Activated T-helper 2 cell treated with anti-CD3 and anti-CD28 coated beads, Interferon-gamma antibody, Interleukin-2, Interleukin-4, amounts not matched to agents 10 μg/mL and 5 μg/mL and 100 μg/mL, durations not matched to agents 14 hours and 24 hours and 36 hours (primary cell): ENCODE measurements at places on chromosomes 1 and 21. TPM values are rescaled to one million over a fixed set of nuclear protein-coding genes. Genes with fewer than 3 reads are reported as not detected.
A peak's percentile ranks its signal among the peaks of the same experiment; 100 is the strongest.

DNA sequence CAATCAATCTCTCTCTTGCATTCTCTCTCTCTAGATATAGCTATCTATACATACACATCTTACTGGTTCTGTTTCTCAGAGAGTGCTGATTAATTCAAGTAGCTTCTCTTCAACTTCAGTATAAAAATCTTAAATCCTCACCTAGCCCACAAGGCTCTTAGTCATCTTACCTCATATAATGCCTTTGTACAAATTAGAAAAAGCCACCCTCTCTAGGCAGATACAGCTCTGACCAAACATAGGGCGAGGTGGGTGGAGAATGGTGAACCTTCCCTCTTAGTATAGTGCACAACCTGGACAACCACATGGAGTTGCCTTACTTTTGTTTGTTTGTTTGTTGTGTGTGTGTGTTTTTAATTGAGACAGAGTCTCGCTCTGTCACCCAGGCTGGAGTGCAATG is 5.1 kb upstream of the INAVA start:
- H3K4me1 ChIP-seq, result peaks cover 36% of the 10 kb centered on the region
- H3K27ac ChIP-seq, result no peak overlapping the region
- no peak for DNase-seq
- H3K4me3 ChIP-seq, result peak overlapping the region; percentile 24

GRCh38 chr1:175773571-175773970 is 30.2 kb upstream of the TNR start:
- no peaks in the 10 kb centered on the region for H3K36me3 ChIP-seq
- no peak overlapping the region for H3K4me3 ChIP-seq
- H3K4me1 ChIP-seq, result no peaks in the 10 kb centered on the region
- H3K27ac ChIP-seq, result no peak overlapping the region
- peaks cover 3% of the 10 kb centered on the region for H3K27me3 ChIP-seq
- no peak for DNase-seq

- H3K4me1 ChIP-seq, result no peaks in the 10 kb centered on the region
- no peaks in the 10 kb centered on the region for H3K27me3 ChIP-seq
- H3K27ac ChIP-seq, result no peak overlapping the region
- no peak overlapping the region for H3K4me3 ChIP-seq
- no peaks in the 10 kb centered on the region for H3K36me3 ChIP-seq
Observed at GRCh38 chr1:176794897-176795508, 332.0 kb downstream of the PAPPA2 start.

DNA sequence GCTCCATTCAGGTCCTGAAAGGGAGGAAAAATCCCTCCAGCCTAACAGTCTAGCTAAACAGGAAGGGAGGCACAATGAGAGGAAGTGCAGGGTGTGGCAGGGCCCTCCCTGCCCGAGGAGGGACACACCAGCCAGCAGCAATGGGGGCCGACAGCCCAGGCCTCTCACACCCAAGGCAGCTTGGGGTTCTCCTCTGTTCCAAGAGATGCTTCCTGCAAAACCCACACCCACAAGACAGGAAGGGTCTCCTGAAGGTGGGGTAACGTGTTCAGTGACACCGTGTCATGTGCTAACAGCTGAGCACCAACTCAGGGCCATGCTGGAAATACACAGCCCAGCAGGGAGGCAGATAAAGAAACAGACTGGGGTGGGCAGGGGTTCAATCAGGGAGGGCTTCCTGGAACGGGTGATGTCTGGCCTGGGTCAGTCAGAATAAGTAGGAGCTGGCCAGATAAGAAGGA is 10.2 kb downstream of the ECE1 start:
- H3K4me1 ChIP-seq, result peaks cover 31% of the 10 kb centered on the region
- H3K36me3 ChIP-seq, result peaks cover 45% of the 10 kb centered on the region
- peak overlapping the region; percentile 91 for H3K27ac ChIP-seq
- no peaks in the 10 kb centered on the region for H3K27me3 ChIP-seq
- no peak for DNase-seq

DNA sequence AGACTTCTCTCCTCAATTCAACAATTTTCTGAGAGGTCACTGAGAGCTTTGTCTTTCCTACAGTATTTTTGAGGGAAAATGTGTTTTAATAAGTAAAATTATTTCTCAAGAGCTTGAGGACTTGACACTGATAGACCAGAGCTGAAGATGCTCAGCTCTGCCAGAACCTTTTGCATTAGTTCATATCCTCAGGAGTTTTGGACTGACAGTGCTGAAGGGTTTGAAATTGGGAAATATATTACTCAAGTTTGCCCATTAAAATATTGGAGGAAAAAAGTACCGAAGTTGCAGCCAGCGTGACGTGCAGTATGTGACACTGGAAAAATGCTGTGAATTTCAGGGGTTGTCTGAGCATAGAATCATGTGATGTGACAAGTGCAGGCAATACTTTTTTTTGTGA is 346.6 kb upstream of the DPYD start:
- H3K4me3 ChIP-seq, result no peak overlapping the region
- no peak overlapping the region for H3K27ac ChIP-seq
- no peaks in the 10 kb centered on the region for H3K27me3 ChIP-seq
- H3K36me3 ChIP-seq, result no peaks in the 10 kb centered on the region

DNA sequence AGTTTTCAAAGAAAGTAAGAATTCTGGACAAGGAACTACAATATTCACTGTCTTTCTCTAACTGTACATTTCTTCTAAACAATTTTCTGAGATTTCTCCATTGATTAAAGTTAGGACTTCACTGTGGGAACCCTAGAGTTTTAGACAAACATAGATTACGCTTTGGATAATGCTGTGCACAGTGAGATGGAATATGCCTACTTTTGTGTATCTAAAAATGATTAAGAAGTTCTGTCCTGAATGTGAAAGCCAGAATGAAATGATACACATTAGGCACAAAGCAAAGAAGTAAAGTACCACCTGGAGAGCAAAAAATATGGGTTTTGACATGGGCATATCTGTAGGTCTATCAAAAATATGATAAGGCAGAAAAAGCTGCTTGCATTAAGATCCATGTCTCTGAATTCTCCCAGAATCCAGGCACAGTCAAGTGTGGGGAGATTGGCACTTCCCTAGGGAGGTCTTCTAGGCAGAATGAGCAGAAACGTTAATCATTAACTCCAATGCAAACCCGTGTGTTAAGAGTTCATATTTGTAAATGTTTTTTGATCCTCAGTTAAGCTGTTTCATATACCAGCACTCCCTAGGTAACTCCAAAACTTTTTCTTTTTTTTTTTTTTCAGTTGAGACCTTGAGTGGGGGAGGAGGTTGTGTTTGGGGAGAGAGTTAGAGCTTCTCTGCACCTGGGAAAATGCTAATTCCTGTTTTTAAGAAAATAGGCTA is 467.1 kb downstream of the LMO4 start:
- H3K27me3 ChIP-seq, result no peaks in the 10 kb centered on the region
- H3K4me3 ChIP-seq, result no peak overlapping the region
- H3K4me1 ChIP-seq, result no peaks in the 10 kb centered on the region
- H3K36me3 ChIP-seq, result no peaks in the 10 kb centered on the region

DNA sequence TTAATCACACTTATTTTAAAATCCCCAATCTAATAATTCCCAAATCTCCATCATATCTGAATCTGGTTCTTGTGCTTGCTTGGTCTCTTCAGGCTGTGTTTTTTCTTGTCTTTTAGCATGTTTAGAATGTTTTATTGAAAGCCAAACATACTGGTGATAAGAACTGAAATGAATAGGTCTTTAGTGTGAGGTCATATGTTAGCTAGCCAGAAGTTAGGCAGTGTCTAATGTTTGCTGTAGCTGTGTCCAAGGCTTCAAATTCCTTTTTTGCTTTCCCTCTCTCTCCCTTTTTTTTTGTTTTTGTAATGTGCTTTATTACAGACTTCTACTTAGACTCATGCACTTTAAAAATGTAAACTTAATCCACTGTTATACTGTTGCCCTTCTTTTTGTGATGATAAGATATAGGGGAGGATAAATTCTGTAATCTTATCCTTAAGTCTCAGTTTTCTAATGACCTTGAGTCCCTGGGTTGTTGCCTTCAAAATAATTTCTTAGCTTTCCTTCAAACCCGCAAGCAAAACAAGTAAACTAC is 725.1 kb downstream of the BRINP3 start:
- no peak overlapping the region for H3K27ac ChIP-seq
- H3K27me3 ChIP-seq, result no peaks in the 10 kb centered on the region
- no peaks in the 10 kb centered on the region for H3K36me3 ChIP-seq
- no peak for DNase-seq
- no peak overlapping the region for H3K4me3 ChIP-seq

- no peaks in the 10 kb centered on the region for H3K36me3 ChIP-seq
- no peak overlapping the region for H3K4me3 ChIP-seq
- H3K27ac ChIP-seq, result no peak overlapping the region
- H3K27me3 ChIP-seq, result peaks cover 3% of the 10 kb centered on the region
- H3K4me1 ChIP-seq, result no peaks in the 10 kb centered on the region
Observed at GRCh38 chr1:17140279-17140678, 21.0 kb upstream of the PADI2 start.

DNA sequence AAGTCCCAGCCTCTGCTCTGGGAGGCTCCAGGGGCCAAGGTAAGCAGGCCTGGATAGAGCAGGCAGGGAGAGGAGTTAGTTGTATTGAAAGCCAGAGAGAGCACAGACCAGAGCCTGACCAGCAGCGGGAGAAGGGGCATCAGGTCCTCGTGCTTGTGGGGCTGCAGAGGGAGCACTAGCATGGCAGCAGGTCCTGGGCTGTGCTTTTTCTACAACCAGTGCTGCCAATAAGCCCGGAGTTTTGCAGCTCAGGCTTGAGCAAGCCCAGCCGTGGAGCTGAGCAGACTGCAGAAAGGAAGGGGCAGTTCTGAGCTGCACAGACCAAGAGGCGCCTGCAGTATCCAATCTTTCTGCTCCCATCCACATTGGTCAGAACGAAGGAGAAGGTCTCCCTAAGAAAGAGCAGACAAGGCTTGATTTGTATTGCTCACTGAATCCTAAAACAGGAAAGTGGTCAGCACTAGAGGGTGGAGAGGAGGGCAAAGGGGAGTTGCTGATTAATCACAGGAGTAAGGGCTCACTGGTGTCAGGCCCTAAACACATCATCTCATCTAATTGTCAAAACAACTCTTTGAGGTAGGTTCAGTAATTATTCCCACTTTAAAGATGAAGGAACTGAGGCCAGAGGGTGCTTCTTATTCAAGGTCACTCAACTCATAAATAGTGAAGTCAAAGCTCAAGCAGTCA is 2.7 kb downstream of the DENND2D start:
- peak overlapping the region; percentile 98 for H3K4me3 ChIP-seq
- peak overlapping the region; percentile 97 for H3K27ac ChIP-seq
- peaks cover 73% of the 10 kb centered on the region for H3K36me3 ChIP-seq
- peaks cover 80% of the 10 kb centered on the region for H3K4me1 ChIP-seq

DNA sequence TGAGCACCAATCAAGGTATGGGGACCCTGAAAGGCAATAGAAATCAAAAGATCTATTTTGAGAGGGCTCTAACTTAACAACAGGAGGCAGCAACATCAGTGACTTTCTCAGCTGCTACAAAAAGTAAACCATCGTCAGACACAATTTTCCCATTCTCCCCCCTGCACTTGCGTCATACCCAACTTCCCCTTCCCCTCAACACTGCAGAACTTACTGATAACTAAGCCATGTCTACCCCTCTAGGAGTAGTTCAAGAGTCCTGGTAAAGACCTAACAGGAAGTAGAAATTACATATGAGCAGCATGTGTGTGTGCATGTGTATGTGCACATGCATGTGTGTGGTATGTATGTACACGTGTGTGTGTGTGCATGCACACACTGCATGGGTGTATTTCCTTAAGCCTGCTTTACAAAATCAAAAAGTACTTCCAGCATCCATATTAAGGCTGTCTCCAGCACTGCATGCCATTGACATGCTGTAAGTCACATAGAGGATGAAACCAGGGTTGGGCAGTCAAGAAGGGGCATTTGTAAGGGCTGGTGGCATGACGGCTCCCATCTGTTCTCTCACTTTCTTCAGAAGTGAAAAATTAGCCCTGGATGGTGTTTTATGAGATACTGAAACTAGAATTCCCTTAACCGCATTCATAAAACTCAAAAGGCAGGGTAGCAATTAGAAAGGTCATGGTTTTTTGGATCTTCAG is 460.1 kb upstream of the RUNX1 start:
- no peak overlapping the region for H3K4me3 ChIP-seq
- peaks cover 5% of the 10 kb centered on the region for H3K27me3 ChIP-seq
- no peak overlapping the region for H3K27ac ChIP-seq
- no peaks in the 10 kb centered on the region for H3K36me3 ChIP-seq
- DNase-seq, result no peak
- H3K4me1 ChIP-seq, result peaks cover 33% of the 10 kb centered on the region

- no peaks in the 10 kb centered on the region for H3K4me1 ChIP-seq
- H3K36me3 ChIP-seq, result no peaks in the 10 kb centered on the region
- H3K27me3 ChIP-seq, result peaks cover 14% of the 10 kb centered on the region
- H3K27ac ChIP-seq, result no peak overlapping the region
- DNase-seq, result no peak
Observed at GRCh38 chr1:245172026-245172425, 17.2 kb downstream of the KIF26B start.

- no peak overlapping the region for H3K4me3 ChIP-seq
- H3K4me1 ChIP-seq, result no peaks in the 10 kb centered on the region
- no peak overlapping the region for H3K27ac ChIP-seq
- H3K36me3 ChIP-seq, result no peaks in the 10 kb centered on the region
- DNase-seq, result no peak
Observed at GRCh38 chr1:183003203-183003602, 20.0 kb upstream of the LAMC1 start.

DNA sequence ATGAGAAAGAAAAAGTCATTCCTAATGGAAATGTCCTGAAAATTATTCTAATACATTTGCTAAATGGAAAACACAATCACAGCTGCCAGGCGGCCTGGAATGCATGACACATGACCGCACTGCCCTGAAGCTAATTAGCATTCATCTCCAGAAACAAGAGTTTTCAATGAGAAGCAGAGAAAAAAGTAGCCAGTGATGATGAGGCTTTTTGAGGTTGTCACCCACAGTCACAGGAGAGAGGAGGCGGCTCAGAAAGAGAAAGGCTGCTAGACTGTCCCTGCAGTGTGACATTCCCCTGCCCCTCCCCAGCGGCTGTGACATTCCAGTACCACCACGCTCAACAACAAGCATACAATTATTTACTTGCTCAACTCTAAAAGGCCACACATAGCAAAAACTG is 122.9 kb upstream of the KRTAP19-8 start:
- H3K4me1 ChIP-seq, result peaks cover 58% of the 10 kb centered on the region
- no peak for DNase-seq
- H3K27ac ChIP-seq, result no peak overlapping the region
- H3K27me3 ChIP-seq, result no peaks in the 10 kb centered on the region

- no peak overlapping the region for H3K4me3 ChIP-seq
- peaks cover 14% of the 10 kb centered on the region for H3K4me1 ChIP-seq
- no peaks in the 10 kb centered on the region for H3K36me3 ChIP-seq
- no peak overlapping the region for H3K27ac ChIP-seq
- peaks cover 17% of the 10 kb centered on the region for H3K27me3 ChIP-seq
Observed at GRCh38 chr1:228862542-228863505, 127.5 kb downstream of the RHOU start.

The NBPF11 gene
- 8.3 and 9.0 TPM in 2 replicates for total RNA-seq

The PGLYRP3 gene
- total RNA-seq, result not detected in 2 replicates

The SSBP3 gene
- total RNA-seq, result 84.4 and 89.9 TPM in 2 replicates

The ZBTB48 gene
- total RNA-seq, result 26.3 and 28.0 TPM in 2 replicates

The CD1D gene
- not detected in 2 replicates for total RNA-seq

The C1orf226 gene
- 0.05 and 0.07 TPM in 2 replicates for total RNA-seq

The OR2AK2 gene
- total RNA-seq, result not detected in 2 replicates
